Mesothelial cell of epicardium (in vitro differentiated cells): ENCODE measurements at places on chromosomes 12 and 14.

DNA sequence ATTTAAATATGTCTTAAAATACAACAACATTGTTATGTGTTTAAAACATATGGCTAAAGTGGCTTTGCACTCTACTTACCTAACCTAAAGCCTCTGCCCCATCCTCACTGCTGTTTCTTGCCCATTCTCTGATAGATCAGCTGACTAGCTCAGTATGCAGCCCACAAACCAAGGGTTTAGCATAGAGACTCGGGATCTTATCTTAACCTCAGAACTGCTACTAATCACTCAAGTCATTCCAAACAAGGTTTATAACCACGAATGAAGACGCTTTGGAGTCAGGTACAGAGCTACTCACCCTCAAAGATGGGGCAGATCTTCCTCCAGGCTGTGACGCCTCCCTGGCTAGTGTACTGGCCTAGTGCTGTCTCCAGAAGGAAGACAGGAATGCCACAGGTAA lies 19.3 kb downstream of the SLC6A13 start:
- DNase-seq: no peak

DNA sequence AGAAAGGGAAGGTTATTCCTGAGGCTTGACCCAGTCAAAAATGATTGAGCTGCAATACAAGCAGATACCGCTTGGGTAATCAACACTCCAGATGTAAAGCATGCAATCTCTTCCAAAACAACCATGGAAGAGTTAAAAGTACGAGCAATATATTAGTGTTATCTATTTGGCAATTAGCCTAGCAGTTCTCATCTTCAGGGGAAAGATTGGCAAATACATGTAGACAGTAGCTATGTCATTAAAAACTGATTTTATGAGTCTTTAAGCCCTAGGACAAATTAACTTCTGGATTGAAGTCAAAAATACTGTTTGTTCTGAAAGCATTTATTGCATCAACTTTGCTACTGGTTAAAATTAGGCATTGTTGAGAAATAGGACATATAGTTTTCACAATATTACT lies 9.3 kb upstream of the GYS2 start:
- no peak for DNase-seq

DNA sequence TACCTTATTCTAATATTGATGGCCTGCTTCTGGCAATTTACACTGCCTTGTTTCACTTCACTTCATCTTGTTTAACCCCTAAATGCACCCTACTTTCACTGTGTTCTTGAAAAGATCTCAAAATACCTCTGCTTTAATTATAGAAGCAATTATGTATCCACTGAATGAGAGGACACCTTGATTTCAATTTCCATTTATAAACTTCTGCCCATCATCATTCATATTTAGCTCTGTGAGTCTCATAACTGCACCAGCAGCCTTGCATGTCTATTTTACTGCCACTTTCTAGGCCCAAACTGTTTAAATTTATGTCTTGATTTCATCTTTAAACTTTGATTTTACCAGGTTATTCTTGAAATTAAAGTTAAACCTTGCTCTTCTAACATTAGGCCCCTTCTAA lies 7.1 kb upstream of the DNAAF2 start:
- no peak for DNase-seq

- no peak for DNase-seq
These were observed 61.2 kb upstream of the DYNC1H1 start for GRCh38 chr14:101903111-101903561.

DNA sequence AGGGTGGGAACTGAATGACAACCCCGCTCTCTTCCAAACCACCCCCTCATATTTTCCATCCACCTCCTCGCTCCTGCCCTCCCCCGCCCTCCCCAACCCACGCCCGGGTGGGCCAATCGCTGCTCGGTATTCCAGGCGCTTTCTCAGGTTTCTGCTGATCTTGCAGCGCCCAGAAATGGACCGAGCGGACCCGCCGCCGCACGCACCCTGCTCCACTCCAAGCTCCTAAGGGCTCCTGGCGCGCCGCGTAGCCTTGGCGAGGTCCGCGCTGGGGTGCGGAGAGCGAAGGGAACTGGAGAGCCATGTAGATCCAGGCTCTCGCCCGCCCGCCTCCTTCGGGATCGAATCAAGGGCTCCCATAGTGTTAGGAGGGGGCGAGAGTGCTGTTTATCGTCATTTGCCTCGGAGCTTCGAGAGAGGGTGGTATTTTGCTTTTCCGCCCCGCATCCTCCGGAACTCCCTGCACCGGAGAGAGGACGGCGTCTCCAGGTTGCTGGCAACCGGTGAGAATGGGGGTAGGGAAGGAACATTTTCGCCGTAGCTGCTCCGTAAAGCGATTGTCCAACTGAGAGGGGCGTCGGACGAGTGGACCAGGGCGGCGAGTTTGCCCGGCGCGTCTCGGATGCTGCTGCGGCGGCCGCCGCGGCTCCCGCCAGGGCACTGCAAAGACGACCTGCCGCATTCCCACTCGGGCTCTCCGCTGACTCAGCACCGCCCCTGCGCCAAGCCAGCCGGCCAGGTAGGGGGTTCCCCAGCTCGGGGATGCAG lies at the start of gene KCNA1:
KCNA1 (plus strand) TSS at position 172 of the 768 bp plus-strand sequence. CDS start 1,474 bp downstream, outside the sequence.
- DNase-seq: peak; percentile 50

GRCh38 chr12:11513288-11513687 lies 117.9 kb upstream of the PRB2 start:
- no peak for DNase-seq

DNA sequence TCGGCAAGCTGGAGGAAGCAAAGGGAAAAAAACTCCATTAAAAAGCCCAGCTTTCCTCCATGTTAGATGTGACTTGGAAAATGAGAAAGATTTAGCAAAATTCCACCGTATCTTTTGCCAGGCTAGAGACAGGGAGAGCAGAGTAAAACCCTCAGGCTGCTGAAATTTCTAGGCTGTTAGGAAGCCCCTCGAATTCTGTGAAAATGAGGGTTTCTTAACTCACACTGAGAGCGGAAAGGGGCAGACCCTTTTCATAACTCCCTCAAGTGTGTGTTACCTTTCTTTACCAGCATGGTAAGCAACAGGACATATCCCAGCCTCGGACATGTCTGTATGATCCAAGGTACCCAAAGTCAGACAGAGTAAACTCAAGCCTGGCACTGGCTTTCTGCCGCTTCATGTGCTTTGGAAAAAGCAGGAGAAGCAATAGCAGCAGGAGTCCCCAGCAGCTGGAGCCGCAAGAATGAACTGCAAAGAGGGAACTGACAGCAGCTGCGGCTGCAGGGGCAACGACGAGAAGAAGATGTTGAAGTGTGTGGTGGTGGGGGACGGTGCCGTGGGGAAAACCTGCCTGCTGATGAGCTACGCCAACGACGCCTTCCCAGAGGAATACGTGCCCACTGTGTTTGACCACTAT lies at the start of gene RHOJ:
RHOJ (plus strand) TSS at position 37 of the 637 bp plus-strand sequence; CDS start at position 464, 427 bp downstream.
- peak; percentile 45 for DNase-seq

DNA sequence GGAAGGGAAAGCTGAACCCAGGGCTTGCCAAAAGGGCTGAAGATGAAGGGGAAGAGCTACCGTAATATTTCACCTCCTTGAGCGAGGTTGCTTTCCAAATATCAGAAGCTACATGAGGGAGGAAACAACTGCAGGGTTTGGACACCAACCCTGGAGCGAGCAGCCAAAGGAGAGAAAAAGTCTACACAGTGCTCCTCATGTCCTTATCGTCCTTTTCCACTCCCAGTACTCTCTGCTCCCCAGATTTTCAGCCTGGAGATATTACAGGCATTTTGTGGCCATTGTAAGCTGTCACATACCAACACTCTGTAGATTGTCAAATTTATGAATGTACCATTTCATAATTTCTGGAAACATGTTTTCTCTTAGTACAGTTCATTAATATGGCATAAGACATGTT lies 115.9 kb downstream of the GPHN start:
- no peak for DNase-seq

GRCh38 chr14:98582276-98582675 lies 689.7 kb downstream of the BCL11B start:
- no peak for DNase-seq

GRCh38 chr12:49138587-49138986 lies 7.4 kb upstream of the TUBA1B start:
- no peak for DNase-seq

- no peak for DNase-seq
These were observed 11.2 kb upstream of the LBHD2 start for GRCh38 chr14:103072595-103073366.

- DNase-seq: no peak
These were observed 1439.1 kb upstream of the FLRT2 start for GRCh38 chr14:84090837-84091236.

- DNase-seq: peak; percentile 27
These were observed 73.0 kb downstream of the CIT start for GRCh38 chr12:119804011-119804641.

DNA sequence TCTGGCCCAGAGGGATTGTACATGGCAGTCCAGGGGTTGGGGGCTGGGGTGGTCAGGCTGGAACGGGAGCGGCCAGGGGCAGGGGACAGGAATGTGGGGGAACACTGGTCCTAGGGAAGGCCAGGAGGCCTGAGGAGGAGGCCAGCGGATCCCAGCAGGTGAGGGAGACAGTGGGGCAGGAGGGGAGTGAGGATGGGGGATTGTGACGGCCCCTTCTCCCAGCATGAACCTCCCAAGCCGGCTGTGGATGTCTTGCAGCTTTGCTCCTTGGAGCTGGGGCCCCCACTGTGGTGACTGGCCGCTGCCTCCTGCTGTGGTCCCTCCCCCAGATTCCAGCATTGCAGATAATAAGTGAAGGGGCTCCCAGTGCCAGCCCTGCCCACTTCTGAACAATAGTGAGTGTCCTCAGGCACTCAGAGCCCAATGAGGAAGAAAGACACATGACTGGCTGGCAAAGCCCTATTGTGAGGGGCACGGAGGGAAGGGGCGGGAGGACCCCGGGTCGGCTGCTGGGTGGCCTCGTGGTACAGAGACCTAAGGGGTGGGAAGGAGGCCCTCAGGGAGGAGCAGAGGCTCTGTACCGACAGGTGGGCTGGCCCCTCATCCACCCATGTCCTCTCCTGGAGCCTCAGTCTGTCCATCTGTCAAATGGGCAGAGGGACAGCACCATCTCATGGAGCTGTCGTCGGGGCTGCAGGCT lies 215.0 kb downstream of the KIF26A start:
- DNase-seq: peak; percentile 13

DNA sequence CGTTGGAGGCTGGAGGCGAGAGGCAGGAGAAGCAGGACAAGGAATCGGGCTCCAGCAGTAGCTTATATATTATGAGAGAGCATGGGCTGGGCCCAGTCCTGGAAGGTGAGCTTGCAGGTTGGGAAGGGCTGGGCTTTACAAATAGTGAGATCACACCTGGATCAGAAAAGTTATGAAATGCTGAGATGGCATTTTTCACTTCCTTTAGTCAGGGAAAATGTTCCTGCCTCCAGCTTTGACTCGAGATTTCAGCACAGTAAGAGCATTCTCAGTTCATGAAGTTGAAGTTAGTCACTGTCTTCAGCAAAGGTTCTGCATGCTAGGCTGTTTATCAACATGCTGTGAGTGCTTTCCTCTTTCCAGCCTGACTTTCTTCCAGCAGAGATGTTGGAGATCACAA lies at the start of gene KRT6C:
KRT6C (minus strand) TSS at position 38 of the 400 bp plus-strand sequence. CDS start 68 bp downstream, outside the sequence.
- DNase-seq: no peak

GRCh38 chr14:98161356-98161755 lies 1110.6 kb downstream of the BCL11B start:
- no peak for DNase-seq

DNA sequence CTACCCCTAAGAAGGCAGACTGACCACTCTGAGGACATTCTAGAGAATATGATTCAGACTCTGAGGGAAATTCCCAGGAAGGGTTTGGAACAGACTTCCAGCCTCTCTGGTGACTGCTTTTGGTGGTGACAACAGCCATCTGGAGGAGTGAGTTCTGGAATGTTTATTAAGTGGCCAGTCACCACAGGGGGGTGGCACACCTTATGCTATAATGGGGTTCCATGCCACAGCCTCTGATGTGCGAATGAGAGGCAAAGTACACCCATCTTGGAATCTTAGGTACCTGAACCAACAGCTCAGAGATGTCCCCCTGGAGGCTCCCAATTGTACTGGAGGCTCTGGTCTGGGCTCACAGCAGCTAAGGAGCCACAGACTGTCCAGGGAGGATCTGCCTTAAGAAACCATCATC lies 9.5 kb upstream of the TINF2 start:
- no peak for DNase-seq

DNA sequence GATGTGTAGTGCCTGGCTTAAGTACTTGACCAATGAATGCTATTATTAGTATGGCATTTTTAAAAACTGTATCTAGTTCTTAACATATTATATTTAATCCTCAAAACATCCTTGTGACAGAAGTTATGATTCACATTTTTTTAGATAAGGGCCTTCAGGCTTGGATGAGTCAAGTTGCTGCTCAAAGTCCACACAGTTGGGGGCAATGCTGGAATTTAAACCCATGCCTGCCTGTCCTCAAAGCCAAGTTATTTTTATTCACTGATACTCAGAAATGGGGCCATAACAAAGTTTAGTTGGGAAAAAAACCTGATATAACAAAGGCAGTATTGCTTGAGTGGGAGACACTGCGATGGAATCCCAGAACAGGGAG lies 50.6 kb downstream of the RFX4 start:
- DNase-seq: no peak

- DNase-seq: no peak
These were observed 310.9 kb upstream of the DIO3 start for GRCh38 chr14:101250336-101250947.

- no peak for DNase-seq
These were observed 1.5 kb downstream of the UBE2N start for GRCh38 chr12:93440043-93440835.

DNA sequence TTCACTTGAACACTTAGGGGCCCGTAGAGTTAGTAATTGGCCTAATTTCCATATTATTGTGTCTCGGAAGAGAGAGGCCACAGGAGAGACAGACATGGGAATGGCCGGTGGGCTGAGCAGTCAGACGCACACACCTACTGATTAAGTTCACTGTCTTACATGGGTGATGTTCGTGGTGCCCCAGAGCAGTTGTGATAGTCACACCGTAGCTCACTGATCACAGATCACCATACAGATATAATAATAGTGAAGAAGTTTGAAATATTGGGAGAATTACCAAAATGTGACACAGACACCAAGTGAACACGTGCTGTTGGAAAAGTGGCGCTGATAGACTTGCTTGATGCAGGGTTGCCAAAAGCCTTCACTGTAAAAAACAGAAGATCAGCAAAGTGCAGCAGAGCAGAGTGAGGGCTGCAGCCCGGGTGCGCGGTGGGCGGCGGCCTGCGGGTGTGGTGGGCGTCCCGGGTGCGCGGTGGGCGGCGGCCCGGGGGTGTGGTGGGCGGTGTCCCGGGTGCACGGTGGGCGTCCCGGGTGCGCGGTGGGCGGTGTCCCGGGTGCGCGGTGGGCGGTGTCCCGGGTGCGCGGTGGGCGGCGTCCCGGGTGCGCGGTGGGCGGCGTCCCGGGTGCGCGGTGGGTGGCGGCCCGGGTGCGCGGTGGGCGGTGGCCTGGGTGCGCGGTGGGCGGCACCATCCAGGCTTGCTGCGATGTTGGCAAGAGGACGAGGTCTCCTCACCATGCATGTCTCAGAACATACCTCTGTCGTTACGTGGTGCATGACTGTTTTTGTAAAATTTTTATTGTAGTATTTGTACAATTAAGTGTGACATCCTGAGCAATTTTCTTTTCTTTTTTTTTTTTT lies 34.3 kb upstream of the TEX22 start:
- DNase-seq: no peak
